ENCODE measurements at places on chromosomes 11 and 22.

GRCh38 chr11:45104006-45104789 is 42.2 kb upstream of the PRDM11 start:
- DNase-seq: no peak

DNA sequence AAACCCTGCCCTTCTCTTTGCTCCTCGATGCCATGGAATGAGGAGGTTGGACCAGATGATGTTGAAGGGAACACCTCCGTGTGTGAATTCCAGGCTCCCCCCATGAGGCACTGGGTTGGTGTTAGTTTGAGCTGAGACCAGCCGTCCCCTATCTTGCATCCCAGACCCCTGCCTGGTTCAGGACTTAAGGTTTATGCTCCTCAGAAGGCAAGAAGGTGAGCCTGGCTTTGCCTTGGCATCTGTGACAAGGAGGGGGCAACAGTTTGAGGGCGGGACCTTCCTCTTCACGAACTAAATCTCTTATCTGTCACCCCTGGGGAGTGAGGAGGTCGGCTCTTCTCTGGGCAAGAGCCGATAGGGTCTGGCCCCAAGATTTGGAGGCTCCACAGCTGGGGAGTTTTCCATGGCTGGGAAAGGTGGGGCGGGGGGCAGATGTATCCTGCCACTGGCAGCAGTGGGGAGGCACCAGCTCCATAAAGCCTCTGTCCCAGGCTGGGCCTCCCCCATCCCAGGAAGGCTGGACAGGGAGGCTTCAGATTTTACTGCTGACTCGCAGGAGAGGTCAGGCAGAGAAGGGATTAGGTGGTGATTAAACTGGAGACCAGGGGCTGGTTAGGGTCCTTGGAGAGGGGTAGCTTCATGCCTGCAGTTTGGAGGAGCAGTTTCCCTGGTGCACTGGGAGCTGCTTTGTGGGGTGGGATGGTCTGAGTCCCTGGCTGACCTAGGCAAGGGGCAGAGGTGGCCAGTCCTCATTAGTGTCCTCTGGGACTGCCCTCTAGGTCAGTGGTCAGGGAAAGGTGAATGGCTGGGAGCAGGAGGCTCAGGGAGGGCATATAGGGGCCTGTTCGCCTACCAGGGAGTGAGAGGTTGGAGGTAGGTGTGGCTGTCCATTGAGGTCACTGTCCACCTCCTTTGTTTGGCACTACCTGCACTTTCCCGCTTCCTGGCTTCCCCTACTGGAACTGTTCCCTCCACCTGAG is 1.1 kb downstream of the SEC14L2 start:
- no peak for DNase-seq

GRCh38 chr22:38240734-38241252 is 32.0 kb downstream of the TMEM184B start:
- DNase-seq: peak; percentile 87

- no peak for DNase-seq
These were observed 2.1 kb downstream of the TSPAN32 start for GRCh38 chr11:2303627-2304505.
